ENCODE measurements at places on chromosomes 13 and 19.

- DNase-seq = no peak
Measured at GRCh38 chr19:44814517-44814916, 5.6 kb downstream of the BCAM start.

GRCh38 chr13:54373211-54373610, 1344.6 kb downstream of the OLFM4 start:
- DNase-seq = no peak

DNA sequence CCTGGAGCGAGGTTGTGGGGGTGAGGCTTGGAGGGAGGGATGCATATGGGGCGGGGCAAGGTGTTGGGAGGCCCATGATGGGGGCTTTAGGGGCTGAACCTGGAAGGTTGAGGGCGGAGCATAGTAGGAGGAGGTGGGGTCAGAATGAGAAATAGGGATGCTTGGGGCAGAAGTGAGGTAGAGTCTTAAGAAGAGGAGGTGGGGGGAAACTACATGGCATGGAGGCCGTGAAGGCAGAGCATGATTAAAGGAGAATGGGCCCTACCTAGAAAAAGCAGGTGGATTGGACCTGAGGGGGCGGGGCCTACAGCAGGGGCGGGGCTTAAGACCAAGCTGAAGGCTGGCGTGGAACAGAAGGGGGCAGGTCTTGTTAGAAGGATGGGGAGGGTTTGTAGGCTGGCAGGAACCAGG, 799 bp downstream of the NR1H2 start:
- DNase-seq = no peak

- no peak for DNase-seq
Measured at GRCh38 chr19:32265995-32266394, 79.4 kb upstream of the ZNF507 start.

- DNase-seq = no peak
Measured at GRCh38 chr19:15154002-15154612, 46.7 kb downstream of the NOTCH3 start.

GRCh38 chr13:71589032-71589431, 278.0 kb downstream of the DACH1 start:
- DNase-seq = no peak

DNA sequence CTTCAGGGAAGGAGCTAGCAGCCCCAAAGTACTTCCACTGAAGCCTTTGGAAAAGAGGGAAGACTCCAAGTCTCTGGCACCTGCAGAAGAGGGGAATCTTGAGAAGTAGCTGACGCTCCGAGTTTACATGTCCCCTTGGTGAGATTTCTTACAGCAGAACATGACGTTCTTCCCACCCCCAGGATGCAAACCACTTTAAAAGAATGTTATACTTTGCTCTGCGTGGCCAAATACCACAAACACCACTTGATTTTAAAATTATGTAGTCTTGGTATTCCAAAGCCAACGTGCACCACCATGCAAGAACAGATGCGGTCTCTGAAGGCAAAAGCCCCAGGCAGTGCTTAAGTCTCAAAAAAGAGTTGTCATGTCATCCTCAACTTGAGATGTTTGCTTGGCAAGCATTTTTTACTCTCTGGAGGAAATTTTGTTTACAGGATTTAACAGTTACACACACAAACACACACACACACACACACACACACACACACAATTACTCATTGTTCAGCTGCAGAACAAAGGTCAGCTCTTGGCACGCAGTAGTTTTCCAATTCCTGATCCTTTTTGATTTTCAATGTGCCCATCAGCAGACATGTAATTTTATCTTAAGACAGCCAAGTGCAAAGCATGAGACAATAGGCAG, 106.1 kb downstream of the RGCC start:
- DNase-seq = no peak

DNA sequence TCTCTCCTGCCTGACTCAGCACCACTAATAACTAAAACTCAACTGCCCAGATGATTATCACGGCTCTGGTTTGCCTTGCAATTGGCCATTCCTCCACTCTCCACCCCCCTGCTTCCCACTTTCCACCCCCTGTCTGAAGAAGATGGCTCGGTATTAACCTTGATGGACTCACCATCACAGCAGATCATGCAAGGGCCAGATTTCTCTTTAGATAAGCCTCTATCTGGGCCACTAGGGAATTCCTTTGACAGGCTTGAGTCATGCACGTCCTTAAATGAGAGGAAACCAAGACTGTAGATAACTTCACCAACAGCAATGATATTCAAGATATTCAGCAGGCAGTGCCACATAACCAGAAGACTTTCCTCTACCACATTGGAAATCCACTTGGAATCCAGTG, 131.1 kb upstream of the NBEA start:
- DNase-seq = no peak

GRCh38 chr19:10701955-10702525, 801 bp downstream of the QTRT1 start:
- DNase-seq = no peak

DNA sequence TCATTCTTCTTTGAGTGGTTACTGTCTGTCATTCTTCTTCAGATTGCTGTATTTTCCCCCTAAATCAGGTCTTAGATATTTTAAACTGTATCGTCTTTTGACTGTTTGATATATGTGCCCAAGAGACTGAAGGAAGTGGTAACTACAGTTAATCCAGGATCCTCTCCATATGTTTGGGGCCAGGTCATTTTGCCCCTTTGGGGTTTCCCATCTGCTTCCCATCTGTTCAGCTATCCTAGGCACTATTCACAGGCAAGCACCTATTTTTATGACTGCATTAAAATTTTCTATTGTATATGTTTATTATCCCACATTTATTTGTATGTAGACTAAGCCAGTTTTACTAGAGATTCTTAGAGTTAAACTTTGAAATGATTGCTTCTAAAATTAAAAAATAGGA, 244.2 kb downstream of the PCCA start:
- no peak for DNase-seq

DNA sequence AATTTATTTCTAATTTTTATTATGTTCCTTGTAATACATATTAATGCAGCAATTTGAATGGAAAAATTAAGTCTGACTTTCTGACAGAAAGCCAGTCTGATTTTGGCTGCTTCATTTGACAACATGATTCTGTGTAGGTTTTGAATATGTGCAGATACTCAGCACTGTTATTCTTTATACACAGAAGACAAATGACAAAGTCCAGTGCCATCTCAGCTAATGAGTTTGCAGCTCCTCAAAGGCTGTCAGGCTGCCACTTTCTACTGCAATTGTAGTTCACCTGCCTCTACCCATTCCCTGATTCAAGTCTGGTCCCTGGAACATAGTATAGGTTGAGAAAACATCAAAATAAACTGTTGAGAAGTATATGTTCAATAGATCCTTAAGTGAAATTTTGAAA, 2.9 kb upstream of the CHAMP1 start:
- no peak for DNase-seq

DNA sequence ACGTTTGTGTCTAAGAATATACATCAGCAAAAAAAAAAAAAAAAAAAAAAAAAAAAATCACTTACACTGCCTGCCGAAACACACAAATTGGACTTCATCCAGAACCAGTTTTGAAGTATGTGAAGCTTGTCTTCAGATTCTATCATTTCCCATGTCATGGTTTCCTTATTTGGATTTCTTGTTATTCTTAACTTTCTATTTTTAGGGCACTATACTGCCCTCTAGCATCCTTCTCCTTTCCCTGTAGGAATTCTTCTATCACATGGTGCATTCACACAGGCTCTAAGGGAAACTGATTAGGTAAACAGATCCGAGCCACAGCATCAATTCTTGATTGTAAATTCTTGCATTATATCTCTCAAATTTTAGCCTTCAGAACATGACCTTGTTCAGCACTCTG, 1507.5 kb downstream of the OLFM4 start:
- DNase-seq = peak; percentile 11

DNA sequence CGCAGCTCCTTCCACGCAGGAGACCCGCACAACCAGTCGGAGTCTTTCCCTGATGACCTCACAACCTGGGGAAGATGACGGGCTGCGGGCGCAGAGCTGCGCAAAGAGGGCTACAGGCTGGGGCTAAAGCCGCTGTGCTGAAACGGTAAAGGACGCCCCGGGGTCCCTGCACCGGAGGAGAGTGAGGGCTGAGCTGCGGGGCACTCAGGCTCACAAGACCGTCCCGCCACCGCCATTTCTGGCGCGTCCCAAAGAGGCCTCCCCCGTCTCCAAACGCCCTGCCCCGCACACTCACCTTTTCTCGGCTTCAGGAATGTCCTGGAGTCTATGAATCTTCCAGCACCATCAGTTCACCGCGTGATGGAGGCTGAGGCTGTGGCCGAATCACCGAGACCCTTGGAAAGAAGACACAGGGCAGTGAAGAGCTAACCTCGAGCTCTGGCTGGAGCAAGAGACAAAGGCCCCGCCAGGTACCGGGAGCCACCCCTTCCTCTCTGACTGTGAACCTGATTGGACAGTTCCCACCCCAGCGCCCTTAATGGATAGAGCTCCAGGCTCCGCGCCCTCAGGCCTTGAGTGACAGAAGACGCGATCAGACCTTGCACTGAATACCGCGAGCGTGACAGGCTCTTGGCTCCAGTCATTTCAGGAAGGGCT, 41.8 kb upstream of the ZNF429 start:
- DNase-seq = no peak

GRCh38 chr13:110971486-110971885, 56.6 kb upstream of the ANKRD10 start:
- DNase-seq = no peak

DNA sequence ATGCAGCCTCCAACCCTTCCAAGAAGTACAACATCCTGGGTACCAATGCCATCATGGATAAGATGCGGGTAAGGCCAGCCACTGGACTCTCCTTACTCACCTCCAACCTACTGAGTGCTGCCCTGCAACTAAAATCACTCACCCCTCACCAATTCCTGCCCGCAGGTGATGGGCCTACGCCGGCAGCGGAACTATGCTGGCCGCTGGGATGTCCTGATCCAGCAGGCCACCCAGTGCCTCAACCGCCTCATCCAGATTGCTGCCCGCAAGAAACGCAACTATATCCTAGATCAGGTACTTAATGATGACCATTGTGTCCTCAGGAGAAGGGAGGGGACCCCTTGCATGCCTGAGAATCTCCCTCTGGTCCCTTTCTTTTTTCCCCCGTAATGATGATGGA, 15.6 kb upstream of the CCDC97 start:
- DNase-seq = no peak

DNA sequence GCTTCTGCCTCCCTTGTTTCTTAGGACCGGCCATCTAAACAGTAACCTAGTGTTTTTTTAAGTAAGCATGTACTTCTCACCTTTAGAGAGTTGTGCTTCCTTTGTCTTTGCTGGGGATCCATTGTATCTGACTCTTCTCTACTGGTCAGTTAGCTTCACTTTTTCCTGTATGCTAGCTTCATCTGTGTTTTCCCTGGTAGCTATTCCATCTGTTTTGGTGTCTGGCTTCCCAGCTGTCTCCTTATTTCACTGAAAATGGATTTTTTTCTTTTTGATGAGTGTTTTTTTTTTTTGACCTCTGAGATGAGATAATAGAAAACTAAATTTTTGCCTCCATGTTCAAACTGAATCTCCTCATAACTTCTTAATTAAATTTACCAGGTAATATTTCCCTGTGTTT, 637.0 kb upstream of the SLC10A2 start:
- DNase-seq = no peak

GRCh38 chr19:33501693-33502356, 19.8 kb downstream of the PEPD start:
- DNase-seq = no peak

GRCh38 chr13:100983111-100983510, 308.5 kb upstream of the TMTC4 start:
- no peak for DNase-seq

DNA sequence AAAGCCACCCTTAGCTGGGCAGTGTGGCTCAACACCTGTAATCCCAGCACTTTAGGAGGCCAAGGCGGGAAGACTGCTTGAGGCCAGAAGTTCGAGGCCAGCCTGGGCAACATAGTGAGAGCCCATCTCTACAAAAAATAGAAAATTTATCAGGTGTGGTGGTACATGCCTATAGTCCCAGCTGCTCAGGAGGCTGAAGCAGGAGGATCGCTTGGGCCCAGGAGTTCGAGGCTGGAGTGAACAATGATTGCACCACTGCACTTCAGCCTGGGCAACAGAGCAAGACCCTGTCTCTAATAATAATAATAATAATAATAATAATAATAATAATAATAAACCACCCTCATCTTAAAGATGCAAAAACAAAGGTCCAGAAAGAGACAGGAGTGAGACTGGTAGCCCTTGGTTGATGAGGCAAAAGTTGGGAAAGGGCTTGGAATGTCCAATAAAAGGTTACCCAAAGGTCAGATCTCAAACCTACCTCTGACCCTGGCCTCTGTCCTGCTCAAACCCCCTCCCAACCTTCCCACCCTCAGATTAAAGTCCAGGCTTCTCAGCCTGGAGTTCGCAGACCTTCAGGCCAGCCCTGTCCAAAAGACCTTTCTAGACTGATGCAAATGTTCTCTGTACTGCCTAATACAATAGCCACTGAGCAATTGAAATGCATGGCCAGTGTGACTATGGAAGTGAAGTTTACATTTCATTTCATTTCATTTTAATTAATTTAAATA, 9.1 kb downstream of the ZNF575 start:
- DNase-seq = no peak

- no peak for DNase-seq
Measured at GRCh38 chr19:32977280-32977679, 5.2 kb downstream of the FAAP24 start.

DNA sequence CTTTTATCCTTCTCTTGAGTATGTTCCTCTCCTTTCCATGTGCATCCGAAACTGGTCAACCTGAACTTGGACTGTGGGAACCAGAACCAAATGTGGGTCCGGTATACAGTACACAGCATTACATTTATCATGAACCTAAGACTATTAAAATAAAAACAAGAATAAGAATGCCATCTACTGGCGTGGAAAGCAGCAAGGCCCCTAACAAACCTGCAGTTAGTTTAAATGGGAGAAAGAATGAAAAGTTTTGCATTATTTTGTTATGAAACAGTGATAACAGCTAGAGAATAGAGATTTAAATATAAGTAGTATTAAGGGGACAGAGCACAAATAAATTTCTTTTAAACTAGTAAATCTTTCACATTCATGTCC, 159.5 kb downstream of the RBM26 start:
- DNase-seq = no peak

DNA sequence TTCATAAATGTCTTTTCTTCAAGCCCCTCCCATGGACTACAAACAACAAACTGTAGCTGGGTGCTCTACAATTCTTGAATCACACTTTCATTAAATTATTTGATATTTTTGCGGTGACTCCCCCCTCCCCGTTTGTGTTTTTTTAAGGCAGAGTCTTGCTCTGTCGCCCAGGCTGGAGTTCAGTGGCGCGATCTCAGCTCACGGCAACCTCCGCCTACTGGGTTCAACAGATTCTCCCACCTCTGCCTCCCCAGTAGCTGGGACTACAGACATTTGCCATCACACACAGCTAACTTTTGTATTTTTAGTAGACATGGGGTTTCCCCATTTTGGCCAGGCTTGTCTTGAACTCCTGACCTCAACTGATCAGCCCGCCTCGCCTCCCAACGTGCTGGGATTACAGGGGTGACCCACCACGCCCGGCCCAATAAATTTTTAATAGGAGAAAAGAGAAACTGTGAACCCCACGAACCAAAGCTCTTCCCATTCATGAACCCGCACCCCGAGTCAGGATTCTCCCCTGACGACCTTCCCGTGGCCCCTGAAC, 703 bp downstream of the ZNF506 start:
- no peak for DNase-seq

GRCh38 chr19:41998246-41999020, 4.4 kb upstream of the ATP1A3 start:
- no peak for DNase-seq

- DNase-seq = no peak
Measured at GRCh38 chr19:19562665-19563347, 24.7 kb downstream of the CILP2 start.

Measured in NCI-H187 treated with DMSO at 0.1 percent for 48 hours (cell line).